CD4-positive, alpha-beta T cell treated with Interleukin-17A for 4 hours (primary cell): ENCODE measurements at places on chromosomes 1 and 21.

GRCh38 chr1:113714606-113715269, 44.5 kb downstream of the PHTF1 start:
- DNase-seq, result no peak

DNA sequence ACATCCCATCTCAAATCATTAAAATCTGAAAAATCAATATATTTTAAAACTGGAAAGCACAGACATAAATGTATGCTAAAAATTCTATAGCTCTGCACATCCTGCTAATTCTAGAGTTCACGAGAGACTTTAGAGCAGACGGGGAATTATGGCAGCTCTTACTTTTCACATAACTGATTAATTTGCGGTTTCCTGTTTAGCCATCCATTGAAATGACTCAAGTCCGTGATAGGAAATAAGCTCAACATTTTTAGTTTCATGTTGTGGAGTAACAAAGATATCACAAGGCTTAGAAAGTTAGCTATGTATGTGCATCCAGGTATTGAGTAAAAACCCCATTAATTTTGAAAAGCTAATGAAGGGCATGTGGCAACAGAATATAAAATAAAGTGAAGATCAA, 123.2 kb downstream of the SMYD2 start:
- no peak for DNase-seq

GRCh38 chr1:9612162-9612845, 23.6 kb downstream of the TMEM201 start:
- DNase-seq, result no peak

GRCh38 chr1:172340520-172340919, 80.0 kb upstream of the C1orf105 start:
- no peak for DNase-seq

DNA sequence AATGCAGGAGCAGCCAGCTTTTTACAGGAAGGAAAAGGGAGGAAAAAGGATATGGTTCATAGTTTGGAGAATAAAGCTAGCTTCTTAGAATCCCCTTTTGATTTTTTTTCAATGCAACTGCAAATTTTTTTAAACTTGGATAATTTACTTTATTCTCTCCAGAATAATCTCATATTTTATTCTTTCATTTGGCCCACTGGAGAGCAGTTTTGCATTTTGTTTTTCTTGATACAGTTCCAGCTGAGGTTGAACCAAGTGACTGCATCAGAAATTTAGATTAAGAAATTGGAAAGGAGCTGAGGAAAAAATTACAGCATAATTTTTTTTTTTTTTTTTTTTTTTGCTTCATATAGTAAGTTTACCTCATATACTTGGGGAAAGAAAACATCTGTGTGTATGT, 22.8 kb downstream of the GABPA start:
- no peak for DNase-seq

DNA sequence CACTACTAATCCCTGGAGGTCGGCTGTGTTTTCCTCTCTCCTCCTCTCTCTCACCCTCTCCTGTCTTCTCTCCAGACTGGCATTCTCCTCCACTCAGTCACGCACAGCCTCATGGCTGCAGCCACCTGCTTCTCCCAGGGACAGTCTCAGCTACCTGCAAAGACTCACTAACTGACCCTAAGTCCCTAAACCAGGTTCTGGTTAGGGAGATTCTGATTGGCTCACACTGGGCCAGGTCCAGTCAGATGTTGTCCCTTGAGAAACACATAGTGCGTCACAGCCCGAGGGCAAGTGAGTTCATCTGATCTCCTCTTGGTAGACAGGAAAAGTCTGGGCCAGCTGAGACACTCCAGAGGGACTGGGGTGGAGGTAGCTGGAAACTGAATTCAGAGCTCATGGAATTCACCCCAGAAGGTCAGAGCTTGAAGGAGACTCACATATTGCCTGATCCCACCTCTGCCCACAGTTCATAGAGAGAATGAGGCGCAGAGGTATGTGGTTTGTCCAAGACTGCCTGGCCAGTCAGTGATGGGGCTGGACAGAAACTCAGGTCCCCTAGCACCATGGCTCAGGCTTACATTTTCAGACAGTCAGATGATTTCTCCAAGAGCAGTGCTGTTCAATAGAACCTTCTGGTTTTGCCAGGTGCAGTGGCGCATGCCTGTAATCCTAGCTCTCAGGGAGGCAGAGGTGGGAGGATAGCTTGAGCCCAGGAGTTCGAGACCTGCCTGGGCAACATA, 40.4 kb upstream of the RPL11 start:
- DNase-seq, result no peak

- DNase-seq, result no peak
Measured at GRCh38 chr1:162629651-162630050, 2.6 kb upstream of the DDR2 start.

DNA sequence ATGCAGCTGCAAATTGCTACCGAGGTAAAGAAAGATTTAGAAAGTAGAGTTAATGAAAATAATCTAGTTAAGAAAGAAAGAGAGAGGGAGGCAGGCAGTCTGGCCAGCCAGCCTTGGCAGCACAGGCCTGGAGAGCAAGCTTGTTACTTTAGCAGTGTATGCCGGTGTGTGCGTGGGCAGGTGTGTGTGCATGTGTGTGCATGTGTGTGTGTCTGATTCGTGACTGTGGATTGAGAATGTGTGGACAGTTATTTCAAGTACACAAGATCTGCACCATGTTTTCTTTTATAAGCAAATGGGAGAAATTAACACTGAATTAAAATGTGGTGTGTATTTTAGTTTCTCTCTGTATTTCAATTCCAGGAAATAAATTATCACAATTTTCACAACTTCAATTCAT, 211.6 kb downstream of the DSCAM start:
- no peak for DNase-seq
